T-helper 9 cell (primary cell): ENCODE measurements at places on chromosomes 2 and 18.

GRCh38 chr2:204898928-204899640 is 353.8 kb downstream of the PARD3B start:
- no peak for DNase-seq

GRCh38 chr2:222904557-222905258 is 43.9 kb downstream of the ACSL3 start:
- no peak for DNase-seq

- no peak for DNase-seq
These were observed 7.4 kb downstream of the CXCR4 start for GRCh38 chr2:136110526-136110925.

DNA sequence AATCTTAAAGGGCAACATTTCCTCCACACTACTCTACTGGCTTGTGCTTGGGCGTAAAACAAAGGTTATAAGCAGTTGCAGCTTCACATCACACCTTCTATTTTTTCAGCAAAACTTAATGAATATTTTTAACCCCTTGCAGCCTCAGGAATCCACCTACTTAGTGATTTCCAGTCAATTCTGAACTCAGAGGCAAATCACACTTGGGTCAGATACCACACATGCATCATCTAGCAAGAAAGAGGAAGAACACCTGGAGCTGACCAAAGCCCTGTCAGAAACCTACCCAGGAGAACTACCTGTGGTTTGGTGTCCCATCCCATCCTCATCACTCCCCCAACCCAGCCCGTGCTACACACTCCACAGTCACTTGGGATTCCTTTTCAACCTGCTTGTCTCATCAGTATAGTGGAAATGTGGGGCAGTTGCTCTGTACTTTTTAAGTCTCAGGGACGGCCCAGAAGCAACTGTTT is 25.5 kb downstream of the PIAS2 start:
- DNase-seq, result no peak

- no peak for DNase-seq
These were observed 31.2 kb upstream of the STAT1 start for GRCh38 chr2:191045141-191045540.

DNA sequence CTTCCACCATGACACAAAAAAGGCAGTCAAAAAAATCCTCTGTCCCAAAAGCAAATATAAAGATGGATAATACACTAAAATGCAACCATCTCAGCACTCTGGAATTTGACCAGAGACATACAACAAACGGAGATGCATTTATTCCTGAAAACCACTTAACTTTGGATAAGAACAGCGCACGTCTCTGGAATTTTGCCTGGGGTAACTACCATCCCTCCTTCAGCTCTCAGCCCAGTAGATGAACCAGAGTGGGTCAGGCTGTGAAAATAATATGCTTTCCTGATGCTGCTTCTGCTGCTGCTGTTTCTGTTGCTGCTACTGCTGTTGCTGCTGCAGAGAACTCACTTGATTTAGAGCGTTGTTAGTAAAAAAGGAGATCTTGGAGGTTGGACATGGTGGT is 133.8 kb upstream of the ACVR2A start:
- DNase-seq, result no peak

DNA sequence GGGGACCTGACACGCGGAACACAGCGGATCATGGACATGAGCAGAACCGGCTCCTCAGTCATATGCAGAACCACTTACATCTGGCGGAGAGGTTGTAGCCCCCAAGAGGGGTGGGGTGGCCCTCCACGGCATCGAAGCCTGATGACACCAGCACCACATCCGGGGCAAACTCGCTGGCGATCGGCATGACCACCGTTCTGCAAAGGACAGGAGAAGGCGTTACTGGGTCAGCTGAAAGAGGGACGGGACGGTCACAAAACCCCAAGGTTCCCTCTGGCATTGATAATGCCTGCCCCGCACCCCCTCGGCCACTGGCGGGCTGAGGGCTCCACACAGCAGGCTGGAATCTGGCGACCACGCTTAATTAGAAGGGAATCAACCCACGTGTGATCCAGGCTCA is 220.5 kb downstream of the TWIST2 start:
- no peak for DNase-seq

DNA sequence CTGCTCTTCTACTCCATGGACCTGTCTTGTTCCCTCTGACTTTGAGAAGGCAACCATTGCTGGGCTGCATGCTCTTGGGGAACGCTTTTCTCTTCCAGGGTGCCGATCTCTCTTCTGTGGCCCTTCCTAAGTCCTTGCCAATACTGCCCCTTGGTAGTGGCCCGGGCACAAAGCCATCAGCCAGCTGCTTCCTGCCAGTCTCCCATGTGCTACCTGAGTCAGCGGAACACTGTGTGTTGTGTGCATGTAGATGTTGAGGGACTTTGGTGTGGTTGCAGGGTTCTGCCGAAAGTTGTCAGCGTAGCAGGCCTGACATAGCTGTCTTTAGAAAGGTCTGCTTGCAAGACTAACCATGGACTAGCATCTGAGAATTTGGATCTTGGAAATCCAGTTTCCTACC is 35.4 kb downstream of the MGAT5 start:
- no peak for DNase-seq

DNA sequence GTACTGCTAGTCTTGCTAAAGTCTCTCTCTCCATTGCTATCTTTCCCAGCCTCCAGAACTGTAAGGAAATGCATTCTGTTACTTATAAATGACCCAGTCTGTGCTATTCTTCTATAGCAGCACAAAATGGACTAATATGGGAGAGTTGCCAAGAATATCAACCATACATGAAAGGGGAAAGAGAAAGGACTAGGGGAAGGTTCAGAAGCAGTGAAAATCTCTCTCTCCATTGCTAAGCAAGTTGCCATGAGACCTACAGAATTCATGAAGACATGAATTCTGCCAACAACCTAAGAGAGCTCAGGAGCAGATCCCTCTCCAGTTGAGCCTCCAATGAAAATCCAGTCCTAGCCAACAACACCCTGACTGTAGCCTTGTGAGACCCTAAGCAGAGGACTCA is 3.6 kb upstream of the TRABD2A start:
- DNase-seq, result no peak

DNA sequence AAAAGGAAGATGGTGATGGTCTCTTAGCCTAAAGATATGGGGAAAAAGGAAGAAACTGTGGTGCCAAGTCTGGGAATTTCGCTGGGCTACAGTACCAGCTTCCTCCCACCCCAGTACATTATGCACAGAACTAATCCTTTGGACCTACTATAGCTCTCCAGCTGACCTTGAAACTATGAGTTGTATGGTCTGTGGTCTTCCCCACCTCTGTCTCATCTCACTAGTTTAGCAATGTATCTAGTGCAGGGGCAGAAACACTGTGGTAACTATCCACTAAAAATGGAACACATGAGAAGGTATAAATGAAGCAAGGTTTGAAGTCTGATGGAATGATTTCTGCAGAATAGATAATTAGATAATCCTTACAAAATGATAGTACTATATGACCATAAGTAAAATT is 190.4 kb upstream of the CCDC150 start:
- DNase-seq, result no peak

DNA sequence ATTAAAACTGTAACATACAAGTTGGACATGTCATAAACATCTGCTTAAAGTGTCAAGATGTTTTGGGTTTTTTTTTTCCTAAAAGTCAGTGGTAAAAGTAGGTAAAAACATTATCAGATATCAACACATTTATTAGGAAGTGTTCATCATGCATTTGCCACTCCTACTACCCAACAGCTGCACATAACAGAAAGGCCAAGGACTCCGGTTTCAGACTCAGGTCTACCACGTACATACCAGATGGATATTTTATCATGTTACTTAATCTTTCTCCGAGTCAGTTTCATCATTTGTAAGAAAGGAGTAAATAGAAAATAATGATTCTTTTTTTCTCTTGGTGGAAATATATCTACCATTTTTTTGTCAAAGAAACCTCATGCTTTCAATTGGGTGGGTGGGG is 192.3 kb downstream of the UBE2E3 start:
- no peak for DNase-seq
